ENCODE measurements at places on chromosomes 4 and X.

GRCh38 chrX:37846558-37846933 lies 825 bp downstream of the DYNLT3 start:
- DNase-seq = no peak

DNA sequence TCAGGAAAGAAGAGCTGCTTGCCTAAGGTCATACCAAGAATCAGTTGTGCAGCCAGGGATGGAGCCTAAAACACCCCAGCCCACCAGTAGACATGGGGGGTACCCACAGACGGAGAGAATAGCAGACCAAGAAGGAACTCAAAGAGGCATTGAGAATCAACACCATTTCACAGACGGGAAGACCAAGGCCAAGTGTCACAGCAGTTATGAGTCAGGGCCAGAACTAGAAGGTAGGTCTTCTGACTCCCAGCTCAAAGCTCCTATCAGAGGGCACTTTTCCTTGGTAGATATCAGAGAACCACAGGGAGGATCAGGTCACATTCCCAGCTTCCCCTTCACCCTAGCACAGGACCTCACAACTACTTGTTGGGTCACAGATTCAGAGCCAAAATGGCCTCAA lies 14.5 kb downstream of the OTUD5 start:
- DNase-seq = no peak

DNA sequence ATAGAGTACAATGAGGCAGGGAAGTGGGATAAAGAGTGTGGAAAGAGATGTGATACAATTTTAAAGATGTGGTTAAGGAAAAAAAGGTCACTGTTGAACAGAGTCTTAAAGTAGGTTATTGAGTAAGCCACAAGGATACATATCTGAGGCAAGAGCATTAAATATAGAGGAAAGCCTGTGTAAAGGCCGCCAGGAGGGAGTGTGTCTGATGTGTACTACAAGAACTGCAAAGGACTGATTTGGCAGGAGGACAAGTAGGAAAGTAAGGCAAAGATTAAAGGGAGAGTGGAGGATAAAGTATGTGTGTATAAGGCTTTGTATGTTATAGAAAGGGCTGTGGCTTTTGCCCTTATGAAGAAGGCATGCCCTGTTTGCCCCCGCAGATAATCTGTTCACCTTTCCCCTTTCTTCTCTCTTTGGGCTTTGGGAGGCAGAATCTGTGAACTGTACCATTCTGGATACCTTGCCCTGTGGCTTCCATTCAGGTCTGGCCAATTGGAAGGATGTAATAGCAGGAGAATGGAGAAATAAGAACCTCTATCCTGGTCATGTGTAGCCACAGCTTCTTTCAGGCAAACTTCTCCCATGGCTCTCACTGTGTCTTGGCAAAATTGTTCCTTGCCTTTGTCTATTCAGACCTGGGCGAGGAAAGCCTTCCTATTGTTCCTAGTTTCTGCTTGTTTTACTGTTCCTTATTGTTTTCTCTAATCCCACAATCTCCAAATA lies 68.9 kb upstream of the FAM47B start:
- DNase-seq = no peak

- DNase-seq = no peak
Measured at GRCh38 chrX:85963736-85964135, 83.6 kb downstream of the CHM start.

- no peak for DNase-seq
Measured at GRCh38 chrX:37455381-37455780, 106.2 kb downstream of the PRRG1 start.

DNA sequence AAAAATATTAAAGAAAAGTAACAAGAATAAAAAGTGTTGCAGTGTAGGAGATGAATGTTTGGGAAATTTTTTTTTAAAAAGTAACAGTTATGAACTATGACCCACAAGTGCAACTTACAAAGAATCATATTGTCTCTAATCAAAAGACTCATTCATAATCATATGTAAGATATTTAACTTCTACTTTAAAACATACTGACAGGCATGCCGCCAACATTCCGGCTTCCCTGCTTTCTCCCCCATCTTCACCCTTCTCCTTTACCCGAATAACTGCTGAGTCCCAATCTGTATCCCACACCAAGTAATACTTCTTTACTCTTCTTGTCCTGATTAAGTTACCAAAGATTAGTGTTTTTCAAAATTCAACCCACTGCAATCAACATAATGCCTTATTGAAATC lies 598.8 kb upstream of the FRG1 start:
- no peak for DNase-seq

GRCh38 chr4:160352637-160353036 lies 1249.8 kb downstream of the RAPGEF2 start:
- no peak for DNase-seq

- no peak for DNase-seq
Measured at GRCh38 chr4:185309770-185310169, 86.0 kb downstream of the LRP2BP start.

- no peak for DNase-seq
Measured at GRCh38 chr4:18803781-18804180, 782.2 kb upstream of the LCORL start.

- DNase-seq = no peak
Measured at GRCh38 chr4:74377714-74378113, 12.8 kb downstream of the EREG start.

DNA sequence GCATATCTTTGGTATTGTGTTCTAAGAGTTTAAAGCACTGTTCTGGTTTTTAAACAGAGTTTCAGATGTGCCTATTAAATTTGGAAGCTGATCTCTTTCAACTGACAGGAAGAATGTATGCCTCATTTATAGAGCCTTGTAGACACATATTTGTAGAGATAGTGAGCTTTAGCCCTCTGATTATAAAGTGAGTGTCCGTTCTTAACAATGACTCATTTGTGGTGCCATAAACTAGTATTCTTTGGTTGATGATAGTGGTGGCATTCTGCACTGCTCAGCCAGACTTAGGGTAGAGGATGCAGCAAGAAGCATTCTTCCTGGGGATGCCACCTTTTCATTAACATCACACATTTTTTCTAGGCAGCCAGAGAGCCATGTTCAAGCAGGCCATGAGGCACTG lies 121.7 kb downstream of the TLL1 start:
- DNase-seq = no peak

GRCh38 chrX:45322382-45322781 lies 121.7 kb upstream of the DIPK2B start:
- DNase-seq = no peak

- DNase-seq = no peak
Measured at GRCh38 chr4:34139346-34139745, 2105.0 kb downstream of the ARAP2 start.

DNA sequence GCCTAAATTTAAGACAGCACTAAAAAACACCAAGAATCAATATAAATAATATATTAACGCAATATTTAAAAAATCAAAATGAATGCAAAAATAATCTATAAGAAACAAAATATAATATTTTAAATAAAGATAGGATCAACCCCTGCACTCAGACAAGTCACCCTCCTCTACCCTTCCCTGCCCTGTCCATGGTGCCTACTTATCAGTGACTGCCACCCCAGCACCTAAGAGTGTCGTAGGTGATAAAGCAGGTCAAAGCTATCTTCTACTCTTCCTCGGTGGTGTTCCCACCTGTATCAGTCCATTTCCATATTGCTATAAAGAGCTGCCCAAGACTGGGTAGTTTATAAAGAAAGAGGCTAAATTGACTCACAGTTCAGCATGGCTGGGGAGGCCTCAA lies 251.9 kb downstream of the STIM2 start:
- no peak for DNase-seq

DNA sequence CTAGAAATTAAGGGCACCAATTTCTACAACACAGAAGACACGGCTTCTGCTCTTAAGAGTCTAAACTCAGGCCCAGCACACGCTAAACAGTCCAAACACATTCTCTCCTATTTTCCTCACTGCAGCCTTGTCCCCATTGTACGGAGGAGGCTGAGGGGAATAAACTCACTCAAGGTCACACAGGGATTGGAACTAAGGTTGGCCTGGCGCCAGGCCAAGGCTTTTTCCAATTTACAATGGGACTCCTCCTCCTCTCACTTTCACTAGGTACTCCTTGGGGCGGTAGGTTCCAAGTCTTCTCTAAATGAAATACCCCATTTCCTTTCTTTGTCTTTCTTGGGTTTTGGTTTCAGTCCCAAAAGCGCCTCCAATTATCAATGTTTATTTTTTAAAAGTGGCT lies 48.7 kb upstream of the CRMP1 start:
- no peak for DNase-seq

DNA sequence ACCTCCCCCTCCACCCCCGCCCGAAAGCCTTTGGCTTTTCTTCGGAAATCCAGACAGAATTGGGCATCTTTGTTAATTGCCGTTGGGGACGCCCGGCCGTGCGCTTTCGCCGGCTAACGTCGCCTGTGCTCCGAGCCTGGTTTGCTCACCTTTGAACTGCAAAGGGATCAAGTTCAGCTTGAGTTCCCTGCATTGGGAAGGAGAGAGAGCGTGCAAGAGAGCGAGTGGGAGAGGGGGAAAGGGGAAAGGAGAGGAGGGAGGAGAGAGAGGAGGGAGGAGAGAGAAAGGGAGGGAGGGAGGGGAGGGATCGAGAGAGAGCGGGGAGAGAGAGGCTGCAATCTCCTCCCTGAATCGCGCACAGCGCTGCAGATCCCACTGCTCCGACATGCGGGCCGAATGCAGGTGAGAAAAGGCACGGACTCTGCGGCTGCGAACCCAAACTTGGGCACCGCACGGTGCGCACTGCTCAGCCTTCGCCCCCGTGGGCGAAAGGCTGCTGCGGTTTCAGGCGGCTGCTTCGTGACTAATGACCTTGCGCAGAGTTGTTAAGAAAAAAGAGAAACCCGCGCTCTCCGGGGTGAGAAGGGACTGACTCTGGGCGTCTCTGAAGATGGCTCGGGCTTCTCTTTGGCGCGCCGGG lies at the start of gene PCDH7:
Gene PCDH7, plus strand, starts transcription at position 349 of the 640 bp plus-strand sequence. CDS start 1,054 bp downstream, outside the sequence.
- no peak for DNase-seq

GRCh38 chr4:26161030-26161824 lies 159.6 kb upstream of the RBPJ start:
- DNase-seq = no peak

DNA sequence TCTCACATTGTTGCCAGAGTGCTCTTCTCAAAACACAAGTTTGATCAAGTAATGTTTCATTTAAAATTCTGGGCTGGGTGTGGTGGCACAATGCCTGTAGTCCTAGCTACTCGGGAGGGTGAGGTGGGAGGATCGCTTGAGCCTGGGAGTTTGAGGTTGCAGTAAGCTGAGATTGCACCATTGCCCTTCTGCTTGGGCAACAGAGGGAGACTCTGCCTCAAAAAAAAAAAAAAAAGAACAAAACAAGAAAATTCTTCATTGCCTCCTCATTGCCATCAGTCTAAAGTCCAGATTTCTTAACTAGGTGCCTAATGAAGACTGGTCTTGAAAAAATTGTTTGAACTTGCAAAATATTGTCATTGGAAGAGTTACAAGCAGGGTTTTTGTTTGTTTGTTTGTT lies 120.1 kb downstream of the MFAP3L start:
- no peak for DNase-seq

DNA sequence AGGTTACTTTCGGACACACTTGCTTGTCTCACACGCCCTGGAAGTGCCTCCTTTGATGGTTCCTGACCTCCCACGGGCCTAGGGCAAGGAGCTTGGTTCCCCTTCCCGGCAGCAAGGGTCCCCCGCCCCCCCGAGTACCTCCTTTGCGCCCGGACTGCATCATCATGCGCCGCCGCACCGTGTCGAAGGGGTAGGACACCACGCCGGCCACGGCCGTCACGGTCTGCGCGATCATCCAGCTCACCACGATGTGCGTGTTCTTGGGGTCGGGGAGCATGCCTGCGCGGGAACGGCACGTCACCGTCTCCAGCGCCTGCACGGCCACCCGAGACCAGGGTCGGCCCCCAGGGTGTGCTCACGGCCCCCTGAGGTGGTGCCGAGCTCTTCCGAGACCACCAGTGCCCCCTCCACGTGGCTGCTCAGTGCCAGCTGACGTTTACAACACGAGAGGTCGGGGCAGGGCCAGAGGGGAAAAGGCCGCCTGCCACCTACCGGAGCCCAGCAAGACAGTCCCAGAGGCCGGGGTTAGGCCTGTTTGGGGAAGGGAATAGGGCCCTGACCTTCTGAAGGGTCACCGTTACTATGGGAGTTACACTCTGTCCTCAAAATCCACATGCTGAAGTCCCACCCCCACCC lies 4.7 kb downstream of the SLC25A6 start:
- DNase-seq = no peak

- no peak for DNase-seq
Measured at GRCh38 chrX:95076449-95076848, 1402.4 kb downstream of the FAM133A start.

DNA sequence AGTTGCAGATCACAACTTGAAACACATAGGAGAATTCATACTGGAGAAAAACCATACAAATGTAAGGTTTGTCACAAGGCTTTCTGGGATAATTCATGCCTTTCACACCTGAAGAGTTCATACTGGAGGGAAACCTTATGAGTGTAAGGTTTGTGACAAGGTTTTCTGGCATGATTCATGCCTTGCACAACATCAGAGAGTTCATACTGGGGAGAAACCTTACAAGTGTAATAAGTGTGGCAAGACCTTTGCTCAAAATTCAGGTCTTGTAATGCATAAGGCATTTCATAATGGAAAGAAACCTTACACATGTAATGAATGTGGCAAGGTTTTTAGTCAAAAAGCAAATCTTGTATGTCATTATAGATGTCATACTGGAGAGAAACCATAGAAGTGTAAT lies 58.8 kb upstream of the ENPEP start:
- no peak for DNase-seq

GRCh38 chr4:162707962-162708361 lies 458.7 kb downstream of the NAF1 start:
- no peak for DNase-seq

DNA sequence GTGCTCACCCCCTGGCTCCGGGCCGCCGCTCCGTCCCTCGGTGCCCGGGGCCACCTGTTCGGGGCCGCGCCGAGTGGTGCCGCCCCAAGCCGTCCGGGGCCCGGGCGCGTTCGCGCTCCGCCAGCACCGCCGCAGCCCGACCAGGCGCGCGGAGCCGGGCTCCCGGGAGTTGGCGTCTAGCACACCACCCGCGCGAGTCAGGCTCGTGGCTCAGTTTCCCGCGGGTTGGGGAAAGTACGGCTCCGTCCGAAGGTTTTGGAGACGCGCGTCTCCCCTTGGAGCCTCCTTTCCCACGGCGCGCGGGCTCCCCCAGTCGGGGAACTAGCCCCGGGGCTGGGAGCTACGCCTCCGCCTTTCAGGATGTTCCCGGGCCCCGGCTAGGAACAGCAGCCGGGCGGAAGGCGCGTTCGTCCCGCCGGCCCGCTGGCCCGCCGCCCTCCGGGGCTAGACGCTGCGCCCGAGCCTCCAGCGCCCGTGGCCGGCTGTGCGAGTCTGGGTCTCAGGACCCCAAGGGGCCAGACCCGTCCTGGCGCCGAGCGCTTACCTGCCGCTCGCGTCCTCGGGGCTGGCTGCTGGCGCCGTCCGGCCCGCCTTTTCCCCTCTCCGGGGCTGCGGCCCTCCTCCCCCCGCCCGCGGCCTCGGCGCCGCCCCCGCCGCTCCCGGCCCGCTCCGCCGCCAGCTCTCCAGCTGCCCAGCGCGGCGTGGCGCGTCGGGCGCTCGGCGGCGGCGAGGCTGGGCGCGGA lies at the start of gene ADGRG2:
Gene ADGRG2, minus strand, starts transcription at position 571 of the 743 bp plus-strand sequence. CDS start 53,634 bp downstream, outside the sequence.
- no peak for DNase-seq

All from omental fat pad (tissue), 4 donors.